ENCODE measurements at places on chromosomes 4 and X. TPM values are rescaled to one million over a fixed set of nuclear protein-coding genes. Genes with fewer than 3 reads are reported as not detected.

DNA sequence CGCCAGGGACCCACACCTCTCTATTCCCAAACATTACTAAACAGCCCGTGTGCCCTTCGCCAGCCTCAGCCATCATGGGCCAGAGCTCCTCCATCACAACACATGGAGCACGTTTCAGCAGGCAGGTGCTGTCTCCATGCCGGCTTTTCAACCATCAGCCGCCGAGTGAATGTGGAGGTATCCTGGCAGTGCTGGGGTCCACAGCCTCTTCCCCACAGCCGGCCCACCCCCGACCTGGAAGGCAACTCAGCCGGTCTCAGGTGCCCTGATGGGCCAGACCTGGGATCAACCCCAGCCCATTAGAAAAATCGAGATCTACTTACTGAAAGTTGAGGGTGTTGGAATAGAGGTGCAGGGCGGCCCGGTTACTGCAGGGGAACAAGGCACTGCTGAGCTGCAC is 3.1 kb downstream of the NAA10 start:
- no peak for DNase-seq

DNA sequence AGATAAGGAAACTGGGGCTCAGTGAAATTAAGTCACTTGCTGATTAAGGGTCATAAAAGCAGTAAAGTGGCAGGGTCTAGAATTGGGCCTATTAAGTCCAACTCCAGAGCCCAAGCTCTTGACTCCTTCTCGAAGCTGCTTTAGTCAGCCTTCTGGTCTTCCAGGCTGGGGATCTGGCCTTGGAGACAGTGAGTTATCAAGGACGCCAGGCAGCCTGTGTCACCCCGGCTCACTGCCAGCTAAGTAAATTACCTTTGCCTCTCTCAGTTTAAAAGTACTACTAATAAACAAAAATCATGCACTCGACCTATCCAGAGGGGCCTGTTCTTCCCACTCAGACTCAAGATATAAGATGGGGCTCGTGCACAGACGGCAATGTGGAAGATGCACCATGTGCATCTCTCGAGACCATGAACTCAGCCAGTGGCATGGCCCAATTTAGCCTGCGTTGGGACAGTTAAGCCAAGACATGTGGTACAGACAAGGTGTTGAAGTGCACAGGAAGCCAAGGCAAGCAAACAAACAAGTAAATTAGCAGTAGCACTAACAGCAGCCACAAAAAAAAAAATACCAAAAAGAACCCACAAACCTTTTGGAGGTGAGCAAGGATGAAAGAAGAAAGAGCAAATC is 62.0 kb upstream of the MAP3K15 start:
- no peak for DNase-seq

GRCh38 chrX:129678614-129679195 is 23.9 kb upstream of the APLN start:
- DNase-seq: no peak

DNA sequence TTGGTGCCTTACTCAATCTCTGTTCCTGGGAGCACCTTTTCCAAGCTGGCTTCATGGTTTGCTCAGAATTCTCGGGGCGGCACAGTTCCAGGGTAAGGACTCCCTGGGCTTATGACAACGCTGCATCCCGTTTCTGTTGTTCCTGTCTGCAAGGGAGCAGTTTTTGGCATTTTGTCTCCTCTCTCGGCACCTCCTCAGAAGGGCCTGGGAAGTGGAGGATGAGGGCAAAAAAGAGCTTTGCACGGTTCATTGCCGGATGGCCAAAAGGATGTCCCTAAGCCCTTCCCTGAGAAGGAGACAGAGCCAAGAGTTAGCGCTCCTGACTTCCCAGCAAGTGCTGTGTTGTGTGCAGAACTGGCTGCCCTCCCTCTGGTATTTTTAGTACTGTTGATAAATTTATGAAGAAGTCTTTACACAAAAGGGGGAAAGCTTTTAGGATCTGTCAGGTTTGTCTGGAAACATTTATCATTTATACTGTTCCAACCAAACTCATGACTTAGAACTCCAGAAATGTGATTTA is 13.4 kb downstream of the SRD5A3 start:
- DNase-seq: no peak

GRCh38 chr4:171644430-171645057 is 168.7 kb upstream of the GALNTL6 start:
- DNase-seq: no peak

The NLGN3 gene
- total RNA-seq: 1.4 TPM

GRCh38 chr4:61911313-61911756 is 711.2 kb downstream of the ADGRL3 start:
- DNase-seq: no peak

The BANK1 gene
- total RNA-seq: 2.4 TPM

DNA sequence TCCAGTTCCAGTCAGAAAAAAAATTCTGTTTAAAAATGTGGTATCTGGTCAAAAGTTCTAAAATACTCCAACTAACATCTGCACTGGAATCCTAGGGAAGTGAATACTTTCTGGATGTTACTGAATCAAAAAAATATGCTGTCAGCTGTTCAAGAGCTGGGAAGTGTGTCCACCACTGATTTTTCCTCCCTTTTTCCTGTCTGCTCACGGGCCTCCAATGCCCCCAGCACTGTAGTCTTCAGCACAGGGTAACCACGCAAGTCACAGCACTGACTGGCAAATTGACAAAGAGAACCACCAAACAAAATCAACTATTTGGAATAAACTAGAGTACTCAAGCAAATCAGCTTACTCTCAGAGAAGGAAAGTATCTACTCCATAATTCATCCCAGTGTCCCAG is 9.9 kb downstream of the VEGFC start:
- DNase-seq: no peak

DNA sequence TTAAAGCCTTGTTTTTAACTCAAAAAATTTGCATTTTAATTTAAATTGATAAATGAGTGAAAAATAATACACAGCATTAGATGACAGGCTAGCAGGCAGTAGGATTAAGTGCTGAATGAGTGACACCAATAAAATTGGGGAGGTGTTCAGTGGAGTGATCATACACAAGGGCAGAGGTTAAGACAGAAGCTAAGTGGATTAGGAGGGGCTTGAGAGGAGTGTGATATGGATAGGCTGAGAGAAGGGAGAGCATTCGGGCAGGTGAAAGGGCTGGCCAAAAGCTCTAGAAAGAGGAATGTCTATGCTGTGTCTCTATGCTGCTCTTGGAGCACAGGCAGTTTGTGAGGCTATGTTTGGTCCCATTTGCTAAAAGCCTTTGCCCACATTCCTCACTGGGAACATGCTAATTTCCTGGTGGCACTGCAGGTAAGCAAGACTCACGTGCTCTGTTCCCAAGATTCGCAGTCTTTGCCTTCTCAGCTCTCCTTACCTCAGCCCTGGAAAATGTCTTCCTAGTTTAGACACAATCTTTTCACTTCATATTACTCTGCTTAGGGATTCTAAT is 52.8 kb upstream of the CCSER1 start:
- no peak for DNase-seq

DNA sequence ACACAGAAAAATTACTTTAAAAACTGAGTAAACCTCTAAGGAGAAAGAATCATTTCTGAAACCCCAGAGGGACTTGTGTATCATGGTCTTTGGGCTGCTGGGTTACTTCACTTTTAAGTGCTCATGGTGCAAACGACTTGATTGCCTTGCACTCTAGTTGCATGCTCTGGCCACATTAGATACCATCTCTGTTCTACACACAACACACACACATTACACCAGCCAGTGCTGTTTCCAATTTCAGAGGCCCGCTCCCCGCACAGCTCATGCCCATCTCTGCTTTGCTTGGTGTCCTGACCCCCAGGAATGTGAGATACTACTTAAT is 2.1 kb downstream of the PPP3CA start:
- DNase-seq: no peak

- peak; percentile 44 for DNase-seq
Observed at GRCh38 chr4:52665592-52665991, 6.5 kb upstream of the USP46 start.

DNA sequence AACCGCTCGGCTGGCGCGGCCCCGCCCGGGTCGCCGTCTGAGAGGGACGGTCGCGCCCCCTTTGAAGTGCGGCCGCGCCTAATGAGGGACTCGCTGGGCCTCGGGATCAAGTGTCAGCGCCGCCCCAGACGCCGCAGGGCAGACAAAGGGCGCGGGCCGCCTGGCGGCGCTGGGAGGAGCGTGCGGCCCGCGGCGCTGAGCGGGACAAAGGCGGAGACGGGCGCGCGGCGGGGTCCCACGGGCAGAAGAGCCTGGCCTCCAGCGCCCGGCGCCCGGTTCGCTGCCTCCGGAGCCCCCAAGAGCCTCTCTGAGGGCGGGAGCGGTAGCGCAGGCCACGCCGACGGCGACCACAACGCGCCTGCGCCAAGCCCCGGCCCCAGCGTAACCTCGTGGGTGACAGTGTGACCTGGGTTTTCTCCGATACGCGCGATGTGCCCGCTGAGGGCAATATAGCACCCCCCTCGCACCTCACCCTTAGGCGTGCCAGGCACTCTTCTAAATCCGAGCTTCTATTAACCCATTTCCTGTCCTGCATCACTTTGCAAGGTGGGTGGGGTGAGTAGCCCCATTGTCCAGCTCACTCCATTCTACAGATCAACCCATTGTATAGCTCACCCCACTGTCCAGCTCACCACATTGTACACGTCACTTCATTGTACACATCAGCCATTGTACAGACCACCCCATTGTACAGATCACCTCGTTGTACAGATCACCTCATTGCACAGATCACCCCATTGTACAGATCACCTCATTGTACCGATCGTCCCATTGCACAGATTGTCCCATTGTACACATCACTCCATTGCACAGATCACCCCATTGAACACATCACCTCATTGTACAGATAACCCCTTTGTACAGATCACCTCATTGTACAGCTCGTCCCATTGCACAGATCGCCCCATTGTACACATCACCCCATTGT is 33.7 kb upstream of the STX18 start:
- DNase-seq: peak; percentile 33

The REPS2 gene
- 4.5 TPM for total RNA-seq

- DNase-seq: peak; percentile 18
Observed at GRCh38 chr4:119025916-119026661, 109.5 kb upstream of the MYOZ2 start.

DNA sequence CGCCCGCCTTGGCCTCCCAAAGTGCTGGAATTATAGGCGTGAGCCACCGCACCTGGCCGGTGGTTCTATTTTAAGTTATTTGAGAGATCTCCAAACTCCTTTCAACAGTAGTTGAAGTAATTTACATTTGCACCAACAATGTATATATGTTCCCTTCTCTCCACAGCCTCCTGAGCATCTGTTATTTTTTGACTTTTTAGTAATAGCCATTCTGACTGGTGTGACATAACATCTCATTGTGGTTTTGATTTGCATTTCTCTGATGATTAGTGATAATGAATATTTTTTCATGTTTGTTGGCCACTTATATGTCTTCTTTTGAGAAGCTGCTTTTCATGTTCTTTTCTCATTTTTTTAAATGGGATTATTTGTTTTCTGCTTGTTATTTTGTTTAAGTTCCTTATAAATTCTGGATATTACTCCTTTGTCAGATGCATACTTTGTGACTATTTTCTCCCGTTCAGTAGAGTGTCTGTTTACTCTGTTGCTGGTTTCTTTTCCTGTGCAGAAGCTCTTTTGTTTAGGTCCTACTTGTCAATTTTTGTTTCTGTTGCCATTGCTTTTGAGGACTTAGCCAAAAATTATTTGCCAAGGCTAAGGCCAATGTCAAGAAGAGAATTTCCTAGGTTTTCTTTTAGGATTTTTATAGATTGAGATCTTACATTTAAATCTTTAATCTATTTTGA is 213.2 kb downstream of the ARHGAP24 start:
- DNase-seq: no peak

DNA sequence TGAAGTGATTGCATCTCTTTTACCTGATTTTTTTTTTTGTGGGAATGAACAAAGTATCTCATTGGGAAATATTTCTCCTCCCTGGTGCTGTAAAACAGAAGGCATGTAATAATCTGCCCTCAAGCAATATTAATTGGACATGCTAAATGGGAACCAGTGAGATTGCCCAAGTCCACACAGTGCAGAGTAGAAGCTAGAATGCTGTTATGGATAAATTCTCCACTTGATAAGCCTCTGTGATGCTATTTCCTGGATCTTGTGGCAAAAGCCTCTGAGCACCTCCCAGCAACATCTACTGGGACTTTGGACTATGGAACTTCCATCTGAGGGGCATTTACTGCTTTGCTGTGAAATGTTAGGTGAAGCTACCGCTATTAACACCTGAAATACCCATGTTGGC is 46.9 kb upstream of the YTHDC1 start:
- no peak for DNase-seq

GRCh38 chrX:109830704-109831206 is 97.7 kb upstream of the ACSL4 start:
- DNase-seq: no peak

The EMCN gene
- not detected for total RNA-seq

The CSN1S1 gene
- not detected for total RNA-seq

DNA sequence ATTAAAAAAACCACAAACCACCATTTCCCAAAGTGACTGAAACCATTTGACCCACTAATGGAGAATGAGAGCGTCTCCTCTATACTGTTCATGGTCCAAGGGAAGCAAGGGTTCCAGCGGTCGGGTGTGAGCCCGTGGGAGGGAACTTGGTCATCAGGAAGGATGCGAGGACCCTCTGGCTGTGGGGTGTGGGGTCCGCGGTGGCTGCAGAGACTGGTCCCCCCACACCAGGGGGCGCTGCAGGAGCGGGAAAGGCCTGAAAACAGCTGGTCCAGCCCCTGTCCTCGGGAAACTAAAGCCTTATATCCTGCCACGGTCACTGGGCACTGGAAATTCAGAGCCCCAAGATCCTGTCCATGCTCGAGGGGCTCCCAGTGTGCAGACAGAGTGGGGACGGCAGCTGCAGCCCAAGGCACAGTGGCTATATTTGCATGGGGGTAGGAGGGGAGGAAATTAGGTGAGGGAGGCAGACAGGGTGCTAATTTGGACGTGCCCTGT is 4.3 kb downstream of the BLOC1S4 start:
- peak; percentile 43 for DNase-seq

The NAA11 gene
- not detected for total RNA-seq

- DNase-seq: no peak
Observed at GRCh38 chr4:40401631-40402030, 66.5 kb downstream of the CHRNA9 start.

- no peak for DNase-seq
Observed at GRCh38 chrX:555725-556666, 74.6 kb upstream of the SHOX start.

DNA sequence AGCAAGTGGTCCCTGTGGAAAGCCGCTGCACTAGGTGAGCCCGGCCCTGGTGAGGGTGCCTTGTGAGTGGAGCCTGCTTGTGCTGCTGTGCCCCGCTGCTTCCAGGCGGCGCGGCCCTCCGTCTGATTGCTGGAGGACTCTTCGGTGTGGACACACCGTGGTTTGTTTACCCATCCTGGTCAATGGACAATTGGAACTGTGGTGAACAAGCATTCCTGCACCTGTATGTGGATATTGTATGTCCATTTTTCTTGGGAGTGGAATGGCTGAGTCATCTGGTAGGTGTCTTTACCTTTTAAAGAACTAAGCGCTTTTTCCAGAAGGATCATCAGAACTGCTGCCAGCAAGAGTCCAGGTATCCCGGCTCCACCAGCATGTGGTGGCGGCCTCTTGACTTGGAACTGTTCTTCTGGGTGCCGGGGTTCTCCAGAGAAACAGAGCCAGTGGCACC is 15.6 kb downstream of the MAEA start:
- DNase-seq: peak; percentile 75
